ENCODE measurements at places on chromosomes 1 and 21.

- peak; percentile 6 for DNase-seq
These were observed 28.2 kb upstream of the ANKRD13C start for GRCh38 chr1:70382682-70383081.

GRCh38 chr1:46194641-46195193, 3.5 kb downstream of the POMGNT1 start:
- no peak for DNase-seq

DNA sequence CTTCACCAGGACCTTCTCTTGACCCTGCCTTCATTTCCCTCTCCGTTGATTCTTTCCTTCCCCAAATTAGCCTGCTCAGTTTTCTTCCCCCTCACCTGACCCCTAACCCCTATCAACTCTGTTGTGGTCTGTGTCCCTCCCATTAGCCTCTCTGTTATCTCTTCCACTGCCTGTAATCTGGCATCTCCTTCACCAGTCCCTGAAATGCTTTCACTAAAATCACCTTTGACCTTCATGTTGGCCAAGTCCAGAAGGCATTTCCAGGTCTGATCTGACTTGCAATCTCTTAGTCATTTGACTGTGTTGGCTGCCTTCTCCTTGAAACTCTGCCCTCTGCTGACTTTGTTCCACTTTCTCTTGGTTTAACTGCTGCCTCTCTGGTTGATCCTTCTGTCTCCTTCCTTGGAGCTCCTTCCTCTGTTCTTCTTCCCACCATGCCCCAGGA, 28.2 kb downstream of the ATP8B2 start:
- peak; percentile 89 for DNase-seq

- no peak for DNase-seq
These were observed 4.3 kb upstream of the HEYL start for GRCh38 chr1:39643705-39644104.

DNA sequence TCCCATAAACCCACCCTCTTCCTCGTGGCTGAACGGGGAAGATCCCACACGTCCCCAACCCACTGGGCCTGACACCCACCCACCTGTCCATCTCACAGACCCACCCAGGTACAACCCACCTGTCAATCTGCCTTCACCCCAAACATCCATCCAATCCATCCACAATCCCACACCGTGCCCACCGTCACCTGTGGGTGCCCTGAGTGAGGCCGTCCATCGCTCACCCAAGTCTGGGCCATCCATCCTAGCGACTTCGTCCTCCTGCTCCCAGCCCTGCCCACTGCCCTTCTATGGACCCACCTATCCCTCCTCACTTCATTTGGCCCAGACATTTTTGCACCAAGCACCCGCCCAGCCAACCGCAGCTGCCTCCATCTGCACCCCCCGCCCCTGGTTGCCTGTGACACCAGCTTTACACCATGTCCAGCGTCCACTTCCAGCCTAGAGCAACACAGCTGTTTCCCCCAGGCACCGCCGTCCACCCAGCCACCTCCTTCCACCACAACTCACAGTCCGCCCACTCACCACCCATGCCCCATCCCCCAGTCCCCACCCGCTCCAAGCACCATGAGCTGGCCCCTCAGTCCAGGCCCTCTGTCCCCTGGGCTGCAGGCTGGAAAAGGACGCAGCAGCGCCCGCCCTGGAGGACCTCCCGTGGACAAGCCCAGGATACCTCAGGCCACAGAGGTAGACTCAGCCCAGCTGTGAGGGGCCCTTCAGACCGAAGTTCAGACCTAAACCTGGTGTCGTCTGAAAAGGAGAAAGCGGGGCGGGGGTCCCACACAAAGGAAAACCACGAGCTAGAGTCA, 7.7 kb downstream of the TTLL10 start:
- DNase-seq = no peak

- peak; percentile 89 for DNase-seq
These were observed 11.4 kb downstream of the DOCK7 start for GRCh38 chr1:62676611-62677356.

- DNase-seq = peak; percentile 83
These were observed 87.9 kb downstream of the VAV3 start for GRCh38 chr1:107877092-107877491.

DNA sequence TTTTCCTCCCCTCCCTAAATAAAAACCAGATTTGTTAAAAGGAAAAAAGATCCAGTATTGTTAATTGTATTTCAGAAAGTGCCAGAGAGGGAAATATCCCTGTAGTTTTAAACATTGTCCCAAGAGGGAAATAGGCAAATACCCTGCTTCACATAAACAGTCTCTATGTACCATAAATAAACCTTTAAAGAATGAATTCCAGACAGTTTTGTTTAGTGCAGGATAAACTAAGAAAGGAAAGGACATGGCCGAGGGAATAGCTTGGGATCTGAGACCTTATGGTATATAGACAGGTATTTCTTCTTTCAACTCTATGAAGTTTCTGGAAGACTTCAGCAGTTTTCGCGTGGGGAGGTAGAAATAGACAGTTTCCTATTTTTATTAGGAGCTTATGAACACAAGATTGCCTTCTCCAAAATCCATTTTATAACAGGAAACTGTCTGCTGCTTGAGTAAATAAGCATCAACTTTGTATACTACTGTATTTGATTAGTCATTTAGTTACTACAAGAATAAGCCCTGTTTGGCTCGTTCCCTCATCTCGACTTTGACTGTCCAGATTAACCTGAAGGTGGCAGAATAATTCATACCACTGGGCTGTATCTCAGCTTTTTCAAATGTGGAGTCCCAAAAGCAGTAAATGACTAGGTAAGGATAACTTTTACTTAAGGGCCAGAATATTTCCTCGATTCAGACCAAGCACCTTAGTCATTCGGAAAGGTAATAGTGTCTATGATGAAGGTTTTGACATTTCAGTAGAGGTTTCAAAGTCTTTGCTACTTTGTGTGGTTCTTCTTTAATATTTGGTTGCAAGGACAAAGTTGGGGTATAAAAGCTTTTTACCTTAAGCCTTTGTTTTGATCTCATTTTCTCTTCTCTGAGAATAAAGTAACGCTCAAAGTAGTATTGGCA, 177.5 kb downstream of the VPS13D start:
- DNase-seq = no peak

DNA sequence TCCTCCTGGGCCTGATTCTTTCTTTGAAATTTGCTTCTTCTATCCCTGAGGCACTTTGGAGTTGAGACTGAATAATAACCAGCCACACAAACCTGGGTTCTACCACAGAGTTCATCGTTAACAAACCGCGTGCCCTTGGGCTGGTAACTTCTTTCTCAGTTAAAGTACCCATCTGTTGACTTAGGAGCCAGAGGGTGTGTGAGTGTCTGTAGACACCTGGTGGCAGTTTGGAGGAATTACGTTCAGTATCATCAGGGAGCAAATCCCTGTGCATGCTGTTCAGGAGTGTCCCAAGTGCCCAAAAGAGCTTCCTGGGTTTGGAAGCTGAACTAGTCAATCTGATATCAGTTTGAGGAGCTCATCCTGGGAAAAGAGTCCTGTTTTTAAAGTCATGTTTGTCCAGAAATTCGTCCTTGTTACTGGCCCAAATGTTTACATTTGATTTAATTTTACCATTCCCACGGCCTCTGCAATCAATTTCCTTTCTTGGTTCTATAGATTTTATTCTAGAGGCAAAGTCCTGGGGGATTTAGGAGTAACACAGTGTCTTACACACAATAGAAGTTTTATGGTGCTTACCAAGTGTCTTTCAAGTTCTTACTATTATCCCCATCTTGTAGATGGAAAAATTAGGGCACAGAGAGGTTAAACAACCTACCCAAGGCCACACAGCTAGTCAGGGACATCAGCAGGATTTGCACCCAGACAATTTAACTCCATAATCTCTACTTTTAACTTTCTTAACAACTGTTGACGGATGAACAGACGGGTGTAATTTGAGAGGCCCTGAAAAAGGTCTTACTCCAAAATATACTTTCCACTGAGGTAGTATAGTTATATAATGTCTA, 26.7 kb upstream of the RPTN start:
- peak; percentile 55 for DNase-seq

DNA sequence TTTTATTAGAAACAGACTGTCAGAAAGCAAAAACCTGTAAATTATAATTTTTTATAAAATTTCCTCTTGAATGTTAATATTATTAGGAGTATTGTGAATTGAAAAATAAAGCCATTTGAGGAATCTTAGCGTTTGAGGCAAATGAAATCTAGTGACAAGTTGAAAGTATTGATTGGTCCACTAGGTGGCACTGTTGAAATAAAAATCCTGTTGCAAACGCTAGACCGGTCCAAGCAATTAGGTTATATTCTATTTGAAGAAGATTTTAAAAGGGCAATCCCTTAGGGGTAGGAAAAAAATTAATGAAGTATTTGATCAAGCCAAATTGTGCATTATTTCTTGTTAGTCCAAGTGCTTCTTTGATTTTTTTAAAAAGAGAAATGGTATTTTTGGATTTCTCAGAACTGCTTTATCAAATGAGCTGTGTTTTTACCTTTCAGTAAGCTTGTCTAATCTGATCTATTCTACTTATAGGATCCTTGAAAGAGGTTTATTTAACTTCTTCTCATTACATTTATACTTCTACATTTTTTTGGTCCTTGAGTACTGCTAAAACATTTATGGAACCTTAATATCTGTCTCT, 57.7 kb downstream of the ATG4C start:
- DNase-seq = peak; percentile 61

DNA sequence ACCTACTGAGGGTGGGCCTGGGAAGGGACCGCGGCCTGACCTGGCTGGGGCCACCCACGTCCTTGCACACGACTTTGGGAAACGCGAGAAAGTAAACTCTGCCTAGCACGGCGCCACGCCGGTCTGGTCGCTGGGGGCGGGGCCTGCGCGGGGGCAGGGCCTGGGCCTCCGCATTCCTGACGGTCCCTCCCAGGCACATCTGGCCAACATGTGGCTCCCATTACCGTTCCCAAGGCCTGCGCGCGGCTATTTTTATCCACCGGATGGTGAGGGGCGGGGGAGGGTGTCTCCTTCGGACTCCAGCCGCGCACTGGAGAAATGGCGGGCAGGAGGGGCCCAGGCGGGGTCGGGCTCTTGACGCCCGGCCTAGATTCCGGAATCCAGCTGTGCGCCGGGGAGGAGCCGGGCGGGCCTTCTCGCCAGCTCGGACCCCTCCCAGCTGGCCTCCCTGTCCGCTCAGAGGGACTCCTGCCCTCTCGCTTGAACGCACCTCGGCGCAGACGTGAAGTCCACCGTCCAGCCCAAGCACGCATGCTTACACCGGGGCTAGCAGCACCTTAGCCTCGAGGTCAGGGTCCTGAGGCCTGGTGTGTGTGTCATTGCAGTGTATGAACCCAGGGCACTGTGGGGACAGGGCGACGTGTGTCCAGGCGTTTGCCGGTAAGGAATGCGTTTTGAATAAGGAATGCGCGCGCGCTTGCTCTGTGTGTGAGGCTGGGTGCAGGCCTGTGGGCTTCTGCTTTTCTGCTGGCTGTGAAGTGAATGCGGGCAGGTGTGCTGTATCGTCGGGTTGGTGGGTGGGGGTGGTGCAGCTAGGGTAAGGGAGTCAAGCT, 2.1 kb downstream of the EVA1B start:
- no peak for DNase-seq

- DNase-seq = peak; percentile 57
These were observed 17.5 kb downstream of the SLC26A9 start for GRCh38 chr1:205925736-205926135.

- DNase-seq = no peak
These were observed 27.8 kb upstream of the MX1 start for GRCh38 chr21:41398251-41398650.

- peak; percentile 90 for DNase-seq
These were observed 181.8 kb upstream of the FMN2 start for GRCh38 chr1:239909898-239910297.

- no peak for DNase-seq
These were observed 6.1 kb downstream of the FAM3B start for GRCh38 chr21:41322496-41323382.

GRCh38 chr1:245411245-245412036, 256.7 kb downstream of the KIF26B start:
- DNase-seq = no peak

DNA sequence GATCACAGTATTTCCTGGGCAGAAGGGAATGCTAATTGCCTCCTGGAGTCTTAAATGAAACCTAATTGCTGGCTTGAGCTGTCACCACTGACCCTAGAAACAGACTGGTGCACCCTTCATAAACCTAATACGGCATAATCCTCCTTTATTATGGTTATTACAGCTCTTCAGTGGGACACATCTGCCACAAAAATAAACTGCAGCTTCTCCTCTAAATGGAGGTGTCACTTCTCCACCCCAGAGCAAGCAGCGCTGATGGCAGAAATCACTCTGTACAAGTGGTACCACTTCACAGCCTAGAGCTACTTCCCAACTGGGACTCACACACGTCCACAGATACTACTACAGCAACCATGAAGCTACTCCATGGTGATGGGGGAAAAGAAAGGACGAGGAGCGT, 11.1 kb downstream of the PTPN14 start:
- DNase-seq = no peak

- no peak for DNase-seq
These were observed 169.6 kb downstream of the DISC1 start for GRCh38 chr1:231796141-231796540.
